CMK (cell line): ENCODE measurements at places on chromosomes 7 and 10.

GRCh38 chr7:156002362-156003066 is 190.3 kb upstream of the SHH start:
- no peak for DNase-seq

- DNase-seq, result no peak
Measured at GRCh38 chr7:134155871-134156270, 28.7 kb downstream of the LRGUK start.

DNA sequence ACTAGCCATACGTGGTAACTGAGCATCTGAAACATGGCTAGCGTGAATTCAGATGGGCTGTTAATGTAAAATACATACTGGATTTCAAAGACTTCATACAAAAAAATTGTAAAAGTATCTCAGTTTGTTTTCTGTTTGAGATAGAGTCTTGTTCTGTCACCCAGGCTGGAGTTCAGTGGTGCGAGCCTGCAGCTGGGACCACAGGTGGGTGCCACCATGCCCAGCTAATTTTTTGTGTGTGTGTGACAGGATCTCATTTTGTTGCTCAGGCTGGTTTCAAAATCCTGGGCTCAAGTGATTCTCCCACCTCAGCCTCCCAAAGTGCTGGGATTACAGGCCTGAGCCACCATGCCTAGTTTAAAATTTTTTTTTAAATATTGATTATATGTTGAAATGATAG is 4.5 kb downstream of the TMEM243 start:
- DNase-seq, result no peak

DNA sequence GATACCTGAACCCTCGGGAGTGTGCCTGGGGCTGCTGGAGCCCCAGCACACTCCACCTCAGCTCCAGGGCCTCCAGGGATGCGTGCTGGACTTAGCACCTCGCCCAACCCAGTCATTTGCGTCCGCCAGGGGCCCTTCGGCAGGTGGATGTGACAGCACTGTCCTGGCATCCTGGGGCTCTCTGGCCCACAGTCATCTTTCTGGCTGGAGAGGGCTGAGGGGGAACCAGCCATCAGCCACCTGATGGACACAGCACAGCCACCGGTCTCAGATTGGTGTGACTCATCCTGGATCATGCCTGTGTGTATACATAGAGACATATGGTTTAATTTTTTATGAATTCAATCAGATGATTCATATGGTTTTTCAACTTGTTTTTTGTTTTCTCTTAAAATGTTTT is 11.1 kb downstream of the ZNF775 start:
- DNase-seq, result no peak

- DNase-seq, result no peak
Measured at GRCh38 chr10:70437721-70438120, 3.8 kb downstream of the NODAL start.

- DNase-seq, result no peak
Measured at GRCh38 chr10:75977139-75977538, 545.7 kb downstream of the LRMDA start.

DNA sequence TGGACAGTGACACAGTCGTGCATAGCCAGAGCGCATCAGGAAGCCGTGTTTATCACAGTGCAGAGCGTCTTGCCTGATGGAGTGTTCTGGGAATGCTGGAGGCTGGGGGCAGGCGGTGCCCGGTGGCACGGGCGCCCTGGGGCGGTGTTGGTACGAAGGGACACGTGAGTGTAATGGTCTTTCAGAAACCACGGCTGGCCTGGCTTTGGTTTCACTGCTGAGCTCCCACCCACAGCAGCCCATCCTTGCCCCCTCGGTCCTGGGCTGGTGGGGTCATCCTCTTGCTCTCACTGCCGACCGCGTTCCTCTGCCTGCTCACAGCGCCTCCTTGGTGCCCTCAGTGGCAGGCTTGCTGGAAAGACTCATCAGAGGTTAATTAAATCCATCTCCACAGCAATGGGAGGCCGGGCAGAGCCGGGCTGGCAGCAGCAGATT is 50.6 kb downstream of the NKX6-2 start:
- no peak for DNase-seq

DNA sequence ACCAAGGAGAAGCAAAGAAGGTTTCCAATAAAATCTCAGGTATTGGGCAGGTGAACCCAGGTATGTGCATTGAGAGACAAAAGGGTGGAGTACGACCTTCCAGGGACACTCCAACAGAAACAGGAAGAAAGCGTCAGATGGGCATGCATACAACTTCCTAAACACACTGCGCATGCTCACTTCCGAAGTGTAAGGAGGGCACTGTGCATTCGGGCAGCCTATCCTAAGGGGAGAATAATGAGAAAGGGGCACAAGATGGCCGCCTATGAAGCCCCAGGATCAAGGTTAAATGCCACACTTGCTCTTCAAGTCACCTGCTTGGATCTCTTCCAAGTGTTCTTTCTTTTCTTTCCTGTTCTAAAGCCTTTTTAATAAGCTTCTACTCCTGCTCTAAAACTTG is 39.4 kb upstream of the PRSS1 start:
- no peak for DNase-seq

DNA sequence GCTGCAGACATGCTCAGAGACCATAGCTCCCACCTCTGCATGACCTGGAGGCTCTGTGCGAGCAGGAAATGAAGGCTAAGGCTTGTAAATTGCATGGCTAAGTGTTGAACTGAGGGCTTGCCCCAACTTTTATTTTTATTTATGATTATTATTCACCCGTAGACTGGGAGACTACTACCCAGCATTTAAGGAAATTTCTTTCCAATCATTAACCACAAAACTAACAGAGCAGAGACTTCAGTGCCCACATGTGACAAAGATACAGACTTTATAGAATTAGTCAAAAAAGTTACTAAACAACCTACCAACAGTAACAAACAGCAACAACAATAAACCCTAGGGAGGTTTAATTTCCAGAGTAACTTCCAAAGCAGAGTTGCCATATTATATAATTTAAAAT is 39.7 kb downstream of the MCMBP start:
- DNase-seq, result no peak

DNA sequence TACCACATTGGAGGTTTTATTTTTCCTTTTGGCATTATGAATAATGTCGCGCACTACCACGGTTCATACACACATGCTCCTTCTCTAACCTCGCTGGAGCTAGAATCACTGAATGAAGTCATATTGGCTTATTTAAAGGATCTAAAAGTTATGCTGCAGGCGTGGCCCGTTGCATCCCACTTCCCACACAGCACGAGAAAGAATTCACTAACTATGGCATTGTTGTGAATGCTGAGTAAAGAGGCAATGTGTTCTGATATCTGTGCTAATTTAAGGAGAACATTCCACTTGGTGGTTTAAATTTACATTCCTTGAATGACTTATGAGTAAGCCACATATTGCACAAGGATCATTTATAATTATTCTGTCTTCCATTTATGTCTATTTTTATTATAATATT is 20.7 kb downstream of the TCERG1L start:
- DNase-seq, result no peak

DNA sequence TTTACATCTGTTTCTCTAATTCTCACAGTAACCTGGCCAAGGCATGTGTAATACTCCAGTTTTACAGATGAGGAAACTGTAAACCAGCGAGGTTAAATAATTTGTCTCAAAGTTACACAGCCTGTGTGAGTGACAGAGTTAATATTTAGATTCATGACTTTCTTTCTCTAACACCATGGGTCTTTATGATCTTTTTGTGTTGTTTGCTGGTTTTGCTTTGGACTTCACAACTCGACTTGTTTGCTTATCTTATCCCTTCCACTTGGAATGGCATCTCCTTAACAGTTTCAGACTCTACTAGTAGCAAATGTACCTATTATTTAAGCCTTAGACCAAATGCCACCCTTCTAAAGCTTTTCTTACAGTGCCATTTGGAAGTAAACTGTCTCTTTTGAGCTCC is 34.4 kb downstream of the MXI1 start:
- no peak for DNase-seq

DNA sequence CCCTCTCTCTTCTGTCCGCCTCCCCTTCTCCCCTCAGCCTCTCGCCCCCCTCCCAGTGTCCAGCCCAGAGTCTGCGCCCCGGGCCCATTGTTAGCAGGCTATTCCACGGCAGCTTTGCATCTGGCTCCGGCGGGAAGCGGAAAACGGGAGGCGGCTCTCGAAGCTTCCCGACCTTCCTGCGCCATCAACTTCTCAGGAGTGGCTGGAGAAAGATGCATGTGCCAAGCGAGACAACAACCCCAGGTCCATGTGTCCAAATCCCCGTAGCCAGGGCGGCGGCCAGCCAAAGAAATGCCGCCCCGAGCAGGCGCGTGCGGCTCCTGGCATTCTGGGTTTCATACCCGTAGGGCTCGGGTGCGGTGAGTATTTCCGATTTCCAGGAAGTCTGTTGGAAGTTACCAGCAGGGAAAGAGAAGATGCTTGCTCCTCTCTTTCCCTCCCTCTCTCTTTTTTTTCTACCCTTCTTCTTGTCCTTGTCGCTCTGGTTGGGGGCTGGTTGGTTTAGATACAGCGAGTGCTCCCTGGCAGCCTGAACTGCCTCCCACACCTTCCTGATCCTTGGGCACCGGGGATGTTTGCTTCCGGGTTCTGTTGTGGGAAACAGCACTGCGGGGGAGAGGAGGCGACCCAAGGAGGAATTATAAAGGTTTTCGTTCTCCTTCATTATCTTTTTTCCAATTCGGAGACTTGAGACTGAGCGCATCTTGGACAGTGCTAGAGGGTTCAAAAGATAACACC is 1.2 kb upstream of the HOXA2 start:
- DNase-seq, result no peak

GRCh38 chr7:4878336-4879335 is 4.9 kb downstream of the RADIL start:
- no peak for DNase-seq

DNA sequence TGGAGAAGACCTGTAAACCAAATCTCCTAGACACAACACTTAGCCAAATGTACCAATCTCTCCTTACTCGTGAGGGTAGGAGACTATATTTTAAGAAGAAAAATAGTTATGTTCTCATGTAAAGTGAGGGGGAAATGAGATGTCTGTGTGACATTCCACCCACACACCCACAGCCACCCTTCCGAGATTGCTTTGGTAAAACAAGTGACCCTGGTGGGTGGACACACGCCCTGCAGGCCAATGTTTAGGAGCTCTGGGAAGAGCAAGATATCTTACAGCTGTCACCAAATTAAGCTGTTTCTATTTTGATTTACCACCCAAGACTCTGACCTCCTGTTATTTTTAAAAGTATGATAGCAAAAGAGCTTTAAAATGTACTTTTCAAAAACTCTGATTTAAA is 147.2 kb upstream of the PFKP start:
- no peak for DNase-seq

DNA sequence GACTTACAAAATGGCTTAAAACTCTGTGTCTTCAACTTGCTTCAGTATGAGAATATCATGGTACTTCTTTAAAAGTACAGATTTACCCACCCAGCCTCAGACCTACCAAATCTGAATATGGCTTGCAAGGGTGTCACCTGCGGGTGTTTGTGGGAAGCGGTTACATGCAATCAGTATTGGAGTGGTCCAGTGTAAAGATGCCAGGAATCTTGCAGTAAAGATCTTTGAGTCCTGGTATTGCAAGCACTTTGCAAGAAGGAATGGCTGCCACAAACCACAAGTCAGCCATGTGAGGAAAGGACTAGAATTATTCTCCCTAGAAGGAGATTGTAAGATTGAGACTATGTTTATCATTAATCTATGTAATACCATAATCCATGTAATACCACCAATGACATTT is 115.1 kb downstream of the PON1 start:
- DNase-seq, result no peak
